Left colon (tissue), 2 donors: ENCODE measurements at places on chromosomes 1 and 21.

DNA sequence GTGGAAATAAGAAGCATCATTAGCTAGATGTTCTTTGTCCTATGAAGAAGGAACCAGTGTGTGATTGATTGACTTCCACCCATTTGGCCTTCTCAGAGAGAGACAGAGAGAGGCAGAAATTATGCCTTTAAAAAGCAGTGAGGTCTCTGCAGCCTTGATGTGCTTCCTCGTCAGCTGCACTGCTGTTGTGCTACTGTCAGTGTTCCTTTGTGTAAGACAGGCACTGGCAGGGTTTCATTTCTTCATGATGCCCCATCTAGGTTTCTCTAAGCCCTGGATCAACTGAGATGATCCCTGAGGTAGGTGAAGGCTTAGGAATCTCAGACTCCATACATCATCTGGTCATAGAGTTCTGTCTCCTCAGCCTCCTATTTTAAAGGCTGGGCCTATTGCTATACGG lies 34.9 kb downstream of the GPR3 start:
- no peak for DNase-seq

GRCh38 chr21:20720623-20721022 lies 277.6 kb upstream of the NCAM2 start:
- DNase-seq, result no peak

GRCh38 chr1:205642679-205643307 lies 11.0 kb upstream of the ELK4 start:
- no peak for DNase-seq

DNA sequence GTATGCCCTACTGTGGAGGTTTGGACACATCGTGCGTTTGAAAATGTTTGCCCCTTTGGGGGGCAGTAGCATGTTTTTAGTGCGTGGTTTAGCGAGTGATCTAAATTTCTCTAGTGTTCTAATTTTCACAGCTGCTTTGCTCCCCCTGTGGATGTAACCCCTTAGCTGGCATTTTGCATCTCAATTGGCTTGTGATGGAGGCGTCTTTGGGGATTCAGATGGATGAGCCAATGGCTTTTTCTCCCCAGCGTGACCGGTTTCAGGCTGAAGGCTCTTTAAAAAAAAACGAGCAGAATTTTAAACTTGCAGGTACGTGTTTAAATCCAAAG lies 836 bp downstream of the CDC7 start:
- no peak for DNase-seq

GRCh38 chr1:228206582-228207351 lies 1.1 kb upstream of the OBSCN start:
- no peak for DNase-seq

- DNase-seq, result no peak
Observed at GRCh38 chr1:201885531-201886075, 3.1 kb upstream of the SHISA4 start.

- no peak for DNase-seq
Observed at GRCh38 chr1:11515368-11516300, 36.7 kb downstream of the DISP3 start.

- no peak for DNase-seq
Observed at GRCh38 chr1:117821774-117822482, 107.5 kb downstream of the GDAP2 start.

DNA sequence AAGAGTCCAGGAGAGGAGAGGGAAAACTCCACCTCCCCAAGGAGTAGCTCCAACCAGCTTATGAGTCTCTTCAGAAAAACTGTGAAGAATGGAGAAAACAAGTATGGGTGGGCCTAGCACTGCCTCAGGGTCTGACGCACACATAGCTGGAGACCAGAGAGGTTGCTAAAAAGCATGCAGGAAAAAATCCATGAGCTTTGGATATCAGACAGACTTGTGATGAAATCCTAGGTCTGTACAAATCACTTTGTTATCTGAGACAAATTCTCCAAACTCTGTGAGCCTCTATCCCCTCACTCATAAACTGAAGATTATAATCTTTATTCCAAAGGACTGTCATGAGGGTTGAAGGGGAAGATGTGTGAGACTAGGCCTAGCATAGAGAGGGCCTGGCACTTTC lies 141.5 kb upstream of the FGGY start:
- DNase-seq, result no peak

- DNase-seq, result peak; percentile 46
Observed at GRCh38 chr1:24558902-24559791, 3.3 kb downstream of the NCMAP start.
